ENCODE measurements at places on chromosomes 7 and 10. TPM values are rescaled to one million over a fixed set of nuclear protein-coding genes. Genes with fewer than 3 reads are reported as not detected.

DNA sequence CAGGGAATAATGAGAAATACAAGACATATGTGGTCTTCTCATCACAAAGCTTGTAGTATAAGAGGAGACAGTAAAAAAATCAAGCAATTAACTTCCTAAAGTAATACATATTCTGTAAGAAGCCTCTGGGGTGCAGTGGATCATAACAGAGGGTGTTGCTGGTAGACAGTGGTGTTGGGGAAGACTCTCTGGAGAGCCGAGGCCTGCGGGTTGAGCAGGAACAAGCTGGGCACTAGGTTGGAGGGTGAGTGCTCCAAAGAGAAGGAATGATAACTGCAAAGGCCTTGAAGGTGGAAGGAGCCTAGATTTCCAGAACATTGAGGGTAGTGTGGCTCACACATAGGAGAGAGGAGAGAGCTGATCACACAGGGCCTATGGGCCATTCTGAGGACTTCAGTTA is 1.5 kb downstream of the GIMAP4 start:
- peak; percentile 49 for DNase-seq
- H3K36me3 ChIP-seq = peaks cover 40% of the 10 kb centered on the region
- H3K4me1 ChIP-seq = peaks cover 61% of the 10 kb centered on the region

DNA sequence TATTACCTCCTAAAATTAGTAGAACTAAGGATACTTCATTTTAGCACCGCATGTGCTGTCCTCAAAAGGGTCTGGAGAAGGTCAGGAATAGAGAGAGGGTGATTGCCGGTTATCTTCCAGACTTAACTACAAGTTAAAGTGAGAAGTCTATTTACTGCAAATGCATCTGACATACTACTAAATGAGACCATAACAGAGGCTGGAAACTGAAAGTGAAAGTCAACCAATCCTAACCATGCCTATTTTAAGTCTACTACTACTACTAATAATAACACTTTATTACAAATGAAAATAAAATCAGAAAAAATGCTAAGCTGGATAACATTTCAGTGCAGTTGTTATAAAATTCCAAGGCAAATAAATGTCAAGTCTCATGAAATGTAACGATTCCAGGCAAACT is 244.7 kb downstream of the KIF20B start:
- no peak overlapping the region for H3K4me3 ChIP-seq
- peaks cover 9% of the 10 kb centered on the region for H3K4me1 ChIP-seq
- H3K27ac ChIP-seq = no peak overlapping the region

GRCh38 chr7:134605978-134606923 is 40.4 kb upstream of the BPGM start:
- H3K27ac ChIP-seq = no peak overlapping the region
- peak overlapping the region; percentile 80 for H3K4me3 ChIP-seq
- peaks cover 4% of the 10 kb centered on the region for H3K4me1 ChIP-seq

The TMEM178B gene
- 1.0 TPM for total RNA-seq

DNA sequence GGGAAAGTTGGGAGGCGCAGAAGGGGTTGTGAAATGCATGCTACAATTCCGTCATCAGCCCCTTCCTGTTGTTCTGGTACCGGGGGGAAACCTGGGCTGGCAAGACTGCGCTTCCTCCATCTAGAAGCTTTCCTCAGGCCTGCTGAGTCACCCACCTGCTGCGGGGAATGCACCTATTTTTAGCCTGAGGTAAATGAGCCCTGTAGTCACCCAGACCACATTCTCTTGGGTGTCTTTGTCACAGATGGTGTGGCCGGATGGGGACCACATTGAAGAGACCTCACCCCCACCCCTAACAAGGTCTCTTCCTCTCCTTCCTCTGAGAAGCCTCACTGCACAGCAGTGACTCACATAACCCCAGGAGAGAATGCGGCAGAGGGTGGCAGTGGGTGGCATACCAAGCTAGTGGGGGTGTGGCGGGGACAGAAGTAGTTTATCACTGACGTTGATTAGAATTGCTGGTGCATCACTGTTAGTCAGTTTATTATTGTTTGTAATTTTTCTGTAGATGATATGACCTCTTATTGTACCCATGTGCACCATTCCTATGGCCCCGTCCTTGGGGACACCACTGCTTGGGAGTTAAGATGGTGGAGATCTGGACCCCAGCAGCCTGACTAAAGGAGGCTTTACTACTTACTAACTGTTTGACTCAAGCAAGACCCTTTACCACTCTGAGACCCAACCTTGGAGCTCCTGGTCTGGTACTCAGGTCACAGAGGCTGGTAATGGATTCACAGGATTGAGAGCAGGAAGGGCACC is 83.0 kb upstream of the DUSP5 start:
- peak overlapping the region; percentile 75 for H3K4me3 ChIP-seq
- no peaks in the 10 kb centered on the region for H3K36me3 ChIP-seq
- peak overlapping the region; percentile 72 for H3K27ac ChIP-seq
- no peaks in the 10 kb centered on the region for H3K27me3 ChIP-seq
- peaks cover 96% of the 10 kb centered on the region for H3K4me1 ChIP-seq

The CYP2C19 gene
- 0.19 TPM for total RNA-seq

GRCh38 chr7:43694399-43694748 is 34.9 kb downstream of the COA1 start:
- H3K27ac ChIP-seq = no peak overlapping the region
- DNase-seq = no peak
- no peaks in the 10 kb centered on the region for H3K36me3 ChIP-seq
- H3K4me1 ChIP-seq = peaks cover 21% of the 10 kb centered on the region
- no peaks in the 10 kb centered on the region for H3K27me3 ChIP-seq

All from activated T-cell treated with anti-CD3 and anti-CD28 coated beads, Interleukin-2, amount 50 U/mL, for 72 hours (primary cell).